ENCODE measurements at places on chromosomes 13 and 19.
A peak's percentile ranks its signal among the peaks of the same experiment; 100 is the strongest.

DNA sequence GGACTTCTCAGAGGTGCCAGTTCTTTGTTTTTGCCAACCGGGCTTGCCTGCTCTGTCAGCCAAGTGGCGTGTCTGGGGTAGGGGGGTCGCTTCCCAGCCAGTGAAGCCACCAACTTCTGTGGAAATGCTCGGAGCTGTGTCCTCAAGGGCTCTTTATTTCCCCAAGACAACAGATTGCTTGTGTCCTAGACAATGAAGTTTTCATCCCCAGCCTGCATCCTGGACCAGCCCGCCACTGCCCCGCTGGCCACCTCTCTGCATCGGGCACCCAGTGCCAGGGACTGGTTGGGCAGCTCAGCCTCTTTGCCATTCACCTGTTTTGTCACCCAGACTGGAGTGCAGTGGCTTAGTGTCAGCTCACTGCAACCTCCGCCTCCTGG lies 3.7 kb downstream of the RAB11B start:
- no peak for DNase-seq

GRCh38 chr19:325173-325936 lies 19.2 kb downstream of the MIER2 start:
- no peak for DNase-seq

- DNase-seq = no peak
These were observed 146.3 kb downstream of the GGACT start for GRCh38 chr13:100442095-100442832.

DNA sequence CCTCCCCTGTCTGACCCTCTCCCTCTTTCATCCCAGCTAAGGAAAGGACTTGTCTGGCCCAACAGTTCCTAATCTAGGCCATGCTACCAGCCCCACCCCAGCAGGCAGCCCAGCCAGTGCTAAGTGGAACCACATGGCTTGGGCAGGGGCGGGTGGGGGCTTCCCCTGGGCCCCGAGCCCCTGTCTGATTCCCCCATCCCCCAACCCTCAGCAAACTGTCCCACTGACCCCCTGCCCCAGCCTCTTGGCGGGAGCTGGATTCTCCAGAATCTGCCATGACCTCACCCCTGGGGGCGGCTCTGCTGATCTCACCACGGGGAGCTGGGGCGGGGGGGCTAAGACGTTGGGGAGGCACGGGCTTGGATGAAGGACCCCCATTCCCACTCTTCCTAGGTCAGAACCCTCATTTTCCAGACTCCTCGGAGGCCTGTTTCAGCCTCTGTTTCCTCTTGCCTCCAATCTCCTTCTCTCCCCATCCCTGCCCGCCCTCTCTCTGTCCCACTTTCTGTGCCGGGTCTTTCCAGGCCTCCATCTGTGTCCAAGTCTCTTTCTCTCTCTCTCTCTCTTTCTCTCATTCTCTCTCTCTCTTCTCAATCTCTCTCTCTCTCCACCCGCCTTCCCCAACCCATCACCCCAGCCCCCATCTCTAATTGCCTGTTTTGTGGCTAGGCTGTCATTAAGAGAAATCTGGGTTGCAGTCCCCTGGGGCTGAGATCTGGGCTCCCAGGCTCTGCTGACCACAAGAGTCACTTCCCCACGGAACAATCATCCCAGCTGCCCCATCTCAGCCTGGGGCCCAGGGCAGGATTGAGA lies 2.7 kb downstream of the COL5A3 start:
- no peak for DNase-seq

DNA sequence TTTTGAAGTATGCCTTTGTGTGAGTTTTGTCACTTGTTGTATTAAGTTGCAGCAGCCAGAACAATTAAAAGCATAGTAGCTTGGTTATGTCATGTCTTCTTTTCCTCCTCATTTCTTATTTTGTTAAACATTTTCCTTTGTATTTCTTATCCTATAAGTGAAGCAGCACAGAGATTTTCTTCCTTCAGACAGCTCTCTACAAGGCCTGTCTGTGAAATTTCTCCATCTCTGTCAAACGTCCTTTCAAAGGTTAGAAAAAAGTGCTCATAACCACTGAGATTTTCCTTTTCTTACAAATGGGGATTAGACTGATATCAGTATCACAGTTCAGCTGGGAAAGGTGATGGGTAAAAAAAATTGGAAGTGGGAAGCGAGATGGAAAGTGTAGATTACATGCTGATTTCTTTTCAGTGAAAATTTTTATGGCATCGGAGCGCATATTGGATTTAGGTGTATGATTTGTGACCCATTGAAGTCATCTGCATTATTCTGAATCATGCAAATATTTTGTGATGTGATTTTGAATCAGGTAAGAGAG lies 71.7 kb downstream of the GPC5 start:
- no peak for DNase-seq

- no peak for DNase-seq
These were observed 20.3 kb upstream of the RNASEH2B start for GRCh38 chr13:50889317-50889716.

GRCh38 chr19:18856385-18857126 lies 24.8 kb downstream of the UPF1 start:
- no peak for DNase-seq

DNA sequence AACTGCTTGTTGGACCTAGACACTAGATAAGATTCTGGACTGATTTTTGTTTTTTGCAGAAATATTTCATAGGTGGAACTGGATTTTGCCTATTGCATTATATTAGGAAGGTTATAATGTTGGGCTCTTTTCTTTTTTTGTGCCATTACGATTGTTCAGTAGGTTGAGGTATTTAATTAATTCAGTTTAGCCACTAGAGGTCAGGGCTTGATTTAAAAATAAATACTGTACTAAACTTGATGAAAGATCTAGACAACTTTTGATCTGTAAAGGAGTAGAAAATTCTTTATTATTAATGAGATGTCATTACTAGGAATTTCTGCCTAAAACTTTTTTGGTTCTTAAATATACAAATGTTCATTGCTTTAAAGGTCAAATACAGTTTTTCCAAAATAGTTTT lies 15.2 kb upstream of the SUPT20H start:
- DNase-seq = no peak

- no peak for DNase-seq
These were observed 4.2 kb downstream of the SSBP4 start for GRCh38 chr19:18423258-18424020.

GRCh38 chr13:108377646-108378206 lies 108.2 kb downstream of the TNFSF13B start:
- DNase-seq = no peak

DNA sequence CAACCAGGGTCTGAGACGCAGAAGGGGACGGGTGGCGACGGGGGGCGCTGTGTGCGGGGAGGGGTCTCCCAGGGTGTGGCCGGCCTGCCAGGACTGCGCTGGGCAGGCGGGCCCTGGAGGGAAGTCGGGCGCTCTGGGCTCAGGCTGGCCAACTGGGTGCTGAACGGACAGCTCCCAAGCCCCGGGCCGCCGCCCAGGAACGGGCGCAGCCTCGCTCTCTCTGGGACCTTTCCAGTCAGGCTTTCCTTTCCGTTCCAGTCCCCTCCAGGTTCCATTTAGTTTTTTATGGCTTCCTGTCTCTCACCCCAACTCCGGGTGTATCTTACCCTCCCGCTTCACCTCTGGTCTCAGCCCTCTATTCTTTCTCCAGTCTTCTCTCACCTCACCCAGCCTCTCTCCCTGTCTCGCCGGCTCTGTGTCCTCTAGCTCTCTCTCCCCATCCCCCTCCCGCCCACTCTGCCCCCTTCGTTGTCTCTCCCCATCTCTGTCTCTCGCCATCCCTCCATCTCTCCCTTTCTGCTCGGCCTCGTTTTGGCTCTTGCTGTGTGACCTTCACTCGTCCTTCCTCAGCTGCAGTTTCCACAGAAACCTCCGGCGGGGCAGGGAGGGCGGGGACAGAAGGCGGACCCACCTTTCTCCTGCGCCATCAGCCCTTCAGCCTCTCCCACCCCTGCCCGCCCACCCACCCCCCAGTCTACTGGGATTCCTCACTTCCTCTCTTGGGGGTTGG lies 3.3 kb upstream of the ATP1A3 start:
- no peak for DNase-seq

DNA sequence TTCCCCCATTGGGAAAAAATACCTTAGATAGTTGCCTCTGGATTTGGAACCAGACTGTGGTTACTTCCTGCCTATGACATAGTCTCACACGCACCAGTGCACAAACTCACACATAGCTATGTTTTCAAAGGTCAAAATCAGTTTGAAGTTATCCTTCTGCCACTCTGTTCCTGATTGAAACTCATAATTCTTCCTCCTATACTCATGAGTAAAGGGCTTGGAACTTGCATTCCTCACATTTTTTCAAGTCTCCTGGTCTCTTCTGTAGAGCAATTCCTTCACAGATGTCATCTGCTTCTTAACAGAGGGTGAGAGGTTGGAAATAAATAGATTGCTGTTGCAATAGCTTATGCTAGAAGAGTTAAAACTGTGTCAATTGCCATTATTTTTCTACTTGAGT lies 18.6 kb upstream of the POSTN start:
- DNase-seq = no peak

GRCh38 chr13:113926301-113926761 lies 47.5 kb downstream of the C13orf46 start:
- no peak for DNase-seq

- DNase-seq = peak; percentile 52
These were observed 1.1 kb downstream of the KEAP1 start for GRCh38 chr19:10501971-10502523.

DNA sequence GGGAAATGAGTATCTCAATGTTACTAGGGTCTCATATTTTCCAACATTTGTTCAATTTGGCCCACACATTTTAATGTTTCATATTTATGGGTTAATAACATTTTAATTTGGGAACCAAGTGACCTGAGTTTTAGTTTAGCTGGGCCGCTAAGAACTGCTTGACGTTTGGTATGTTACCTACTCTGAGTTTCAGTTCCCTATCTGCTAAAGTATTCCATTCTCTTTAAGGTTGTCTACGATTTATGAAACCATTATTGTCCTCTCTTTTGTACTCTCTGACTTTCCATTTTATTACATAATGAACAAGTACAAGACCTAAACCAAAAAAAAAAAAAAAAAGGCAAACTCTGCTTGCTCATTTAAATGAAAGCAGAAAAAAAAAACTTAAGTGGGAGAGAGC lies 89.9 kb downstream of the FGF14 start:
- no peak for DNase-seq

DNA sequence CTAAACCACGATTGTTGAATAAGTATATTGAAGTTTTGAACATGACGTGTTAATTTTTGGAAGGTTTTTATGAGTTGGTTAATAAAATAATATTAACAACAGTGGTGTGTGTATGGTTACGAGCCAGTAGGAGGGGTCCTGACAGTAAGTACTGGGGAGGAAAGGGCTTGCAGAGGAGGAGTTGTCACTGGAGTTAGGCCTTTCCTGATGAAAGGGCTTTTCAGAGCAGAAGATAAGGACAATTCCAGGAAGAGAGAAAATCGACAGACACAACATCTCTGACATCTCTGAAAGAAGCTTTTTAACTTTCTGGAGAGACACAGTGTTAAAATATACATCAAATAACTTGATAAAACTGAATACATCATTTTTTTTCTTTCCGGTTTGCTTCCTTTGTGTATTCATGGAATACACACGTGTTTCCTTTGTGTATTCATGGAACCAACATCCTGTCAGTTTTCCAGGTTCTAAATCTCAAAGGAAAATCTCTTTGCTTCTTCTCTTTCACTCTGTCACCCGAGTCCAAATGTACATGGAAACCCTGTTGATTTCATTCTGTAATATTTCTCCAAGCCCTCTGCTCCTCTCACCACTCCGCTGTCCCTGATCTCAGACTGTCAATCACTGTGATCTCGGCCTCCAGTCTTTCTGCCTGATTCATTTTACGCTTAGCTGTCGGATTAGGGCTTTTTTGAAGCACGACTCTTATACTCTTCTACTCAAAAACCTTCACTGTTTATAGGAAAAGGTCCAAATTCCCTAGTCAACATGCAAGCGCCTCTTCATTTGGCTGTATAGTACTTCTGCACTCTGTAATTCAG lies 374.4 kb downstream of the DLEU7 start:
- no peak for DNase-seq

- peak; percentile 50 for DNase-seq
These were observed 2.6 kb downstream of the MBNL2 start for GRCh38 chr13:97224544-97225300.

DNA sequence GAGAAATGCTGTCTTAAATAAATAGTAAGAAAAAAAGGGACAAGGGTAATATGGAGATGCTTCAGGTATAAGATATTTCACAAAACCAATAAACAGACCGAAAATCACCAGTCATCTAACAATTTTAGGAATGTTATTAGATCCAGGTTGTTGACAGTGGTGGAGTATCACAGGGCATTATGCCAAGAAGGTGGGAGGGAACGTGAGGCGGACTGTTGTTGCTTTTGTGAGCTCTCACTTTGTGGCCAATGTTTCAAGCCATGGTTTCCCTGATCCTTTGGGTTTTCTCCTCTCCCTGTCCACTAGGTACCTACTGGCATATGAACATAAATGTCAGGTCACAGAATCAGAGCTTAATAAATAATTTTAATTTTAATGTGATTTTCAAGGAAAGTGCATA lies 790.3 kb upstream of the SLITRK1 start:
- DNase-seq = no peak

DNA sequence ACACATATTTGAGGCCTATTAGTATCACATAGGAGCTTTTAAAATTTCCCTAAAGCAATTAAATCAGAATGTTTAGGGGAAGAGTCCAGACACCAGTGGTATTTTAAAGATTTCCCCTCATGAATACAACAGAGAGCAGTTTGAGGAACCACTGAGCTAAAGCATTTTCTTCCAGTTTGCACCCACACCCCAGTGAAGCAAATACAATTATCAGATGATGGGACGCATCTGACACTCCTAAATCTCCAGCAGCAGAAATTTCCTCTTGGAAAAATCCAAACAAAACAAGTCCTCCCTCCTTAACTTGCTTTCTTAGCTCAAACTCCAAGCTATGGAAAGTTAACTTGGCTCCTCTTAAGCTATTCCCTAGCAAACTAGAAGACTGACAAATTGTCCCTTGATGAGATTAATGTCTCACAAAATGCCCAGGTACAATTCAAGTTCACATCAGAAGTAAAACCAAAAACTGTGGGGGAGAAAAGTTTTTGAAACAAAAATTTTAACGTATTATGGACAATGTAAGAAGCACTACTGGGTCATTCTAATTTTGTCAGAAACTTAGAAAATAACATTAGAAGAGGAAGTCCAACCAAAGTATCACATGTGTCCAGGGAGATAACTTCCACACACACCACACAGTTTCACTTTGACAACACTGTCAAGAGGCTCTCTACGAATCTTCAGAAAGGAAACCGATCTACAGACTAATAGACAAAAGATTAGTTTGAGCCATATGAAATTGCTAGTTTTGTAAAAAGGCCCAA lies 74.1 kb downstream of the ABCC4 start:
- DNase-seq = peak; percentile 40

DNA sequence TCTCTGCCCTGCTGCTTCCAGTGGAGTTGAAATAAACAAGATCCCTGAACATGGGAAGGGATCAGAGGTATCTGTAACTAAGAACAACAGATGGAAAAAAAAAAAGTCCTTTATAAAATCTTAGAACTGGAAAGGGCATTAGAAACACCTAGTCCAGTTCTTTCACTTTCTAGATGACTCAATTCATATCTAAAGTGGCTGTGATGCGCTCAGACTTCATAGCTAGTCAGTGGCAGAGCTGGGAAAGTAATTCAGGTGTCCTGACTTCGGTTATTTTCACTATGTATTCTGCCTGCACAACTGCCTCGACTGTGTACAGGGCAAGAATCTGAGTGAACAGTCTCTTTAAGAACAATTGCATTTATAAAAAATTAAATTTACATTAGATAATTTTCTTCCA lies 151.8 kb upstream of the TMTC4 start:
- DNase-seq = peak; percentile 6

- no peak for DNase-seq
These were observed 50.8 kb downstream of the DPY19L3 start for GRCh38 chr19:32456406-32456805.
